ENCODE measurements at places on chromosomes 4 and X.

DNA sequence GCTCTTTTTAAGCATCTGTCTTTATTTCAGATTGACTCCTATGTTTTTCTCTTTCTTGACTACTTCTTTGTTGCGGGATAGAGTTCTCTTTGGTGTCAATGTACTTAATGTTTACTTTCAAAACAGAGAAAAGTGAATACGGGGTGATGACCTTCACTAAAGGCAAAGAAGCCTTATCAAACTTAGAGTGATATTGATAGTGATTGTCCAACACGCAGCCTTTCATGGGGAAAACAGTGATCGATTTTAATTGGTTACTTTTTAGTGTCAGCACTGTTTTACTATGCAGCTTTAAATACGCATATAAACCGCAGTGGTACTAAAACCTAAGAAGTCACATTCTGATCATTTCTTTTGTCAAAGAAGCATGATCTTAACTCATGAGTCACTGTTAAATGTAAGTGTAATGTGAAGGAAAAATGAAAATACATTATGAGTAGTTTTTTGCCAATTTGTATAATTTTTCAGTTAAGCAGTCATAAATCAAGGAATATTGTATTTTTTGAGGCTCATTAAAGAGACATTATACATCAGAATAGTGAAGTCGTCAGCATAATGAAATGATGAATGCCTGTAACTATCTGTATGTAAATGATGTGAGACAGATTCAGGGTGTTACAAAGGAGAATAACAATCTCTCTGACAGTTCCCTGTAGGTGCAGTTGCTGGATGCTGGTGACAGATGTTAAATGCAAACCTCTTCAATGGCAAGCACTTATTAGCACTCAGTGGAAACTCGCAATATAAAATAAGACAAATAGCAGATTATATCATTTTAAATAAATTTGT, 2082.8 kb upstream of the TENM3 start:
- no peak for DNase-seq

DNA sequence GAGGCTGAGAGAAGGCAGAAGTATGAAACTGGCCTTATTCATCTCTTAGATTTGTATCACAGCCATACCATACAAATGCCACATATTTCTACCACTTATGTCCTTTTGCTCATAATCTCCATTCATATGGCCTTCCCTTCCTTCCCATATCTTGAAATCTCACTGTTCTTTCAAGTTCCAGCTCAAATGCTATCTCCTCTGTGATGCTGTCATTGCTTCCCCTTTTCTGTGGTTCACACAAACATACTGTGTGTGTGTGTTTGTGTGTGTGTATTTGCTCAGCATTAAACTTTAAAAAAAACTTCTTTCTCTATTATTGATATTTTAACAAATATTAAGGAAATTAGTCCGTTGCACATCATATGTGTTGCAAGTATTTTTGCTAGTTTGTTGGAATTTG, 26.7 kb downstream of the PHKA1 start:
- no peak for DNase-seq

- no peak for DNase-seq
Observed at GRCh38 chrX:13469963-13470684, 99.3 kb upstream of the EGFL6 start.

DNA sequence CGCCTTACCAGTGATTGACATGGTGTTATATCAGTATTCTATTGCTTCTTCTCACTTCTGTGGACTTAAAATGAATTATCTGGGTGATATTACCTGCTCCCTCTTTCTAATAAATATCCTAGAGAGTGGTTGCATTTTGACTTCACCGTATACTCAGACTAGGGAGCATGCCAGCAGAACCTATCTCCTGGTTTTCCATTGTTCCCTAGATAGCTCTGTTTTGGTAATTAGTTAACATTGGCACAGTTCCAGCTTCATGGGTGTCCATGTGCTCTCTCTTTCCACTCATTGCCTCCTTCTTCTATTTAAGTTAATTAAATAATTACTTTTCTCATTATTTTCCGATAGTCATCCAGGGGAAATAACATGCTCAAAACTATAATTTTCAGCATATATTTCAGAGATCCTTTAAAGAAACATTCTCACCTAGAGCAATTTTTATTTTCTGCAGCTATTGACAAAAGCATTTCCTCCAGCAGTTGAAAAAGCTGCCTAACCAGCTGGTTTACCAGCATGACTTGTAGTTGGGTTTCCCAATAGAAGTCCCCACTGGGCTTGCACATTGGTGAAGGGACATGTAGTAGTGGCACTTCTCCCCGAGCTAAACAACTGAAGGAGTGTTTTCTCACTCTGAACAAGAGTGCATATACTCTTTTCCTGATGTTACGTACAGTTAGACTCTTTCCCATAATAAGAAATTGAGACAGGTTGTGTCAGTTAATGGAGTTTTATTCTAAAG, 27.9 kb upstream of the PAPSS1 start:
- no peak for DNase-seq
